Pericardium fibroblast (primary cell): ENCODE measurements at places on chromosomes 12 and 14. TPM values are rescaled to one million over a fixed set of nuclear protein-coding genes. Genes with fewer than 3 reads are reported as not detected.

The INSM2 gene
- not detected in 2 replicates for total RNA-seq

The SRRM4 gene
- total RNA-seq, result under 0.01 TPM in 1 of 2 replicates, not detected in the other

The CCDC91 gene
- total RNA-seq, result 5.3 and 14.9 TPM in 2 replicates

The ZNF740 gene
- 3.7 and 9.4 TPM in 2 replicates for total RNA-seq

The RND1 gene
- 0.17 TPM in 1 of 2 replicates, not detected in the other for total RNA-seq

The PABPN1 gene
- total RNA-seq, result 38.5 and 55.7 TPM in 2 replicates

The ETFBKMT gene
- total RNA-seq, result 3.2 and 4.0 TPM in 2 replicates

The RNASE7 gene
- not detected in 2 replicates for total RNA-seq

The C14orf180 gene
- not detected in 2 replicates for total RNA-seq

The SOAT2 gene
- total RNA-seq, result 0.12 TPM in 1 of 2 replicates, not detected in the other

The SERPINA1 gene
- 0.47 TPM in 1 of 2 replicates, not detected in the other for total RNA-seq

The SERPINA10 gene
- not detected in 2 replicates for total RNA-seq

The OR6S1 gene
- total RNA-seq, result not detected in 2 replicates

The CNTN1 gene
- total RNA-seq, result 0.09 TPM in 1 of 2 replicates, not detected in the other

The TAS2R46 gene
- total RNA-seq, result not detected in 2 replicates

The PAX9 gene
- total RNA-seq, result 2.0 TPM in 1 of 2 replicates, not detected in the other

The ARHGEF40 gene
- total RNA-seq, result 32.8 and 38.5 TPM in 2 replicates

The NOXRED1 gene
- not detected in 2 replicates for total RNA-seq

The FGD4 gene
- 7.5 and 8.1 TPM in 2 replicates for total RNA-seq

The SLC10A1 gene
- not detected in 2 replicates for total RNA-seq

The A2M gene
- total RNA-seq, result 14.6 and 19.0 TPM in 2 replicates

The EML1 gene
- total RNA-seq, result 18.1 and 25.2 TPM in 2 replicates

The SSPN gene
- 10.5 and 15.3 TPM in 2 replicates for total RNA-seq

The PTPN11 gene
- total RNA-seq, result 51.8 and 57.2 TPM in 2 replicates

The PCED1B gene
- total RNA-seq, result 0.12 and 0.43 TPM in 2 replicates

The FAM186B gene
- total RNA-seq, result 0.23 TPM in 1 of 2 replicates, not detected in the other

The MLXIP gene
- total RNA-seq, result 14.2 and 18.0 TPM in 2 replicates

The OS9 gene
- 191 and 216 TPM in 2 replicates for total RNA-seq

The PMEL gene
- 0.47 TPM in 1 of 2 replicates, not detected in the other for total RNA-seq

The KRT71 gene
- total RNA-seq, result not detected in 2 replicates

The AKAP3 gene
- total RNA-seq, result 0.51 and 0.58 TPM in 2 replicates

The FAM177A1 gene
- 27.0 and 40.3 TPM in 2 replicates for total RNA-seq

The CCDC175 gene
- not detected in 2 replicates for total RNA-seq

The TMED10 gene
- total RNA-seq, result 241 and 281 TPM in 2 replicates

The P2RX7 gene
- total RNA-seq, result 2.5 TPM in 1 of 2 replicates, not detected in the other

The TMEM52B gene
- 0.17 and 0.82 TPM in 2 replicates for total RNA-seq

The PPP1R1A gene
- not detected in 2 replicates for total RNA-seq

The PTPRR gene
- 2.1 TPM in 1 of 2 replicates, not detected in the other for total RNA-seq
